Activated CD4-positive, alpha-beta T cell treated with anti-CD3 and anti-CD28 coated beads for 36 hours (primary cell): ENCODE measurements at places on chromosomes 3 and 15. TPM values are rescaled to one million over a fixed set of nuclear protein-coding genes. Genes with fewer than 3 reads are reported as not detected.

GRCh38 chr3:129052675-129053074 lies 7.9 kb upstream of the GP9 start:
- H3K27me3 ChIP-seq = no peaks in the 10 kb centered on the region
- H3K4me1 ChIP-seq = peaks cover 10% of the 10 kb centered on the region
- no peak overlapping the region for H3K4me3 ChIP-seq
- no peak for DNase-seq
- no peaks in the 10 kb centered on the region for H3K36me3 ChIP-seq

The CSPG4 gene
- total RNA-seq = not detected

DNA sequence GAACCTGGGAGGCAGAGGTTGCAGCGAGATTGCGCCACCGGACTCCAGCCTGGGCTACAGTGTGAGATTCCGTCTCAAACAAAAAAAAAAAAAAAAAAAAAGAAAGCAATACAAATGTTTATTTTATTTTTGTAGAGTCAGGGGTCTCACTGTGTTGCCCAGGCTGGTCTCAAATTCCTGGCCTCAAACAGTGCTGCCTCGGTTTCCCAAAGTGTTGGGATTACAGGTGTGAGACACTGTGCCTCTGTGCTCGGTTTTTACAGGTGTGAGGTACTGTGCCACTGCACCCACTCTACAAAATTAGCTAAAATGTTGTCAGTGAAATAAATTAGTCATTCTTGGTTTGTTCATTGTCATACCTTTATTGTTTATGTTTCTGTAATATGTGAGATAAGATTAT lies 5.5 kb downstream of the PIAS1 start:
- H3K36me3 ChIP-seq = peaks cover 2% of the 10 kb centered on the region
- H3K27me3 ChIP-seq = no peaks in the 10 kb centered on the region
- peaks cover 58% of the 10 kb centered on the region for H3K4me1 ChIP-seq

- no peaks in the 10 kb centered on the region for H3K36me3 ChIP-seq
- no peak for DNase-seq
- H3K27ac ChIP-seq = no peak overlapping the region
- no peaks in the 10 kb centered on the region for H3K4me1 ChIP-seq
Measured at GRCh38 chr3:156495816-156496215, 59.1 kb downstream of the SSR3 start.

- no peaks in the 10 kb centered on the region for H3K36me3 ChIP-seq
- peaks cover 6% of the 10 kb centered on the region for H3K4me1 ChIP-seq
- no peak overlapping the region for H3K27ac ChIP-seq
- peaks cover 37% of the 10 kb centered on the region for H3K27me3 ChIP-seq
Measured at GRCh38 chr3:25424614-25425013, 3.4 kb upstream of the RARB start.

GRCh38 chr3:72232777-72233176 lies 447.8 kb upstream of the PROK2 start:
- peaks cover 2% of the 10 kb centered on the region for H3K4me1 ChIP-seq
- no peak overlapping the region for H3K27ac ChIP-seq
- peaks cover 9% of the 10 kb centered on the region for H3K27me3 ChIP-seq
- no peak overlapping the region for H3K4me3 ChIP-seq
- H3K36me3 ChIP-seq = no peaks in the 10 kb centered on the region
- DNase-seq = no peak

GRCh38 chr3:2198776-2199279 lies 100.2 kb downstream of the CNTN4 start:
- no peak for DNase-seq
- H3K36me3 ChIP-seq = no peaks in the 10 kb centered on the region
- H3K27me3 ChIP-seq = no peaks in the 10 kb centered on the region
- H3K4me1 ChIP-seq = no peaks in the 10 kb centered on the region
- no peak overlapping the region for H3K4me3 ChIP-seq
- no peak overlapping the region for H3K27ac ChIP-seq

DNA sequence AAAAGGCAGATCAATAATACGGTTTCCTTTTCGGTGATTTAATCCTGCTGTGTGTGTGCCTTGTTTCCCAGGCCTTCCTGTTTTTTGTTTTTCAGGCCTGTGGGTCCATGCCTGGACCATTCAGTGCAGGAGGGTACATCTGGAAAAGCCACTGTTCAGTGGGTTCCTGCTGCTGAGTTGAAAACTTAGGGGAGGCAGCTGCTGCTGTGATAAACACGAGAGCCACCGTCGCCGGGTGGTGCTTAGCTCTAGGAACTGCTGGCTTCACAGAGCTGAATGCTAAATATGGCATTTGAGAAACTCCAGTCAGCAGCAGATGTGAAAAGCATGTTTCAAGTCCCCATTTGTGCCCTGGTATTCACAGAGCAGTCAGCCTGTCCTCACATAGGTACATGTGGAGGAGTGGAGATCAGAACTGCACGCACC lies 44.0 kb downstream of the SYNM start:
- no peak for DNase-seq
- H3K36me3 ChIP-seq = no peaks in the 10 kb centered on the region
- no peaks in the 10 kb centered on the region for H3K4me1 ChIP-seq
- no peak overlapping the region for H3K27ac ChIP-seq
- no peaks in the 10 kb centered on the region for H3K27me3 ChIP-seq

DNA sequence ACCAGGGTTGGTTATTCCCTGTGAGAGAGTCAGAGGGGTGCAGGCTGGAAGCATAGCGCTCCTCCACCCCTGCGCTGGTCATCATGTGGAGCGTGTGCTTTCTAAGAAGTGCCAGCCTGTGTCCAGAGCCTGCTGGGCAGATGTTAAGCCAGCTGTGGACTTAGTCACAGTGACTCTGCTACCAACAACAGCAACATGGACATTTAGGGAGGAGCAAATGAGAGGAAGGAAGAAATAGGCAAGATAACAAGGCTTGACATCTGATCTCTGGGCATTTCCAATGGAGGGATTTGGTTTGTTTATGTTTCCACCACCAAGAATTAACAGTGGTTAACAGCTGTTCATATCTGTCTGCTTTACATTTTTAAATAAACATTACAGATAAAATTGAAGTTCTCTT lies 36.4 kb upstream of the MYZAP start:
- H3K27ac ChIP-seq = no peak overlapping the region
- H3K27me3 ChIP-seq = no peaks in the 10 kb centered on the region
- no peak for DNase-seq
- H3K36me3 ChIP-seq = no peaks in the 10 kb centered on the region
- no peak overlapping the region for H3K4me3 ChIP-seq

GRCh38 chr15:66840615-66841390 lies 138.8 kb downstream of the SMAD6 start:
- H3K4me3 ChIP-seq = no peak overlapping the region
- no peaks in the 10 kb centered on the region for H3K4me1 ChIP-seq
- no peak overlapping the region for H3K27ac ChIP-seq
- no peak for DNase-seq
- H3K36me3 ChIP-seq = no peaks in the 10 kb centered on the region

DNA sequence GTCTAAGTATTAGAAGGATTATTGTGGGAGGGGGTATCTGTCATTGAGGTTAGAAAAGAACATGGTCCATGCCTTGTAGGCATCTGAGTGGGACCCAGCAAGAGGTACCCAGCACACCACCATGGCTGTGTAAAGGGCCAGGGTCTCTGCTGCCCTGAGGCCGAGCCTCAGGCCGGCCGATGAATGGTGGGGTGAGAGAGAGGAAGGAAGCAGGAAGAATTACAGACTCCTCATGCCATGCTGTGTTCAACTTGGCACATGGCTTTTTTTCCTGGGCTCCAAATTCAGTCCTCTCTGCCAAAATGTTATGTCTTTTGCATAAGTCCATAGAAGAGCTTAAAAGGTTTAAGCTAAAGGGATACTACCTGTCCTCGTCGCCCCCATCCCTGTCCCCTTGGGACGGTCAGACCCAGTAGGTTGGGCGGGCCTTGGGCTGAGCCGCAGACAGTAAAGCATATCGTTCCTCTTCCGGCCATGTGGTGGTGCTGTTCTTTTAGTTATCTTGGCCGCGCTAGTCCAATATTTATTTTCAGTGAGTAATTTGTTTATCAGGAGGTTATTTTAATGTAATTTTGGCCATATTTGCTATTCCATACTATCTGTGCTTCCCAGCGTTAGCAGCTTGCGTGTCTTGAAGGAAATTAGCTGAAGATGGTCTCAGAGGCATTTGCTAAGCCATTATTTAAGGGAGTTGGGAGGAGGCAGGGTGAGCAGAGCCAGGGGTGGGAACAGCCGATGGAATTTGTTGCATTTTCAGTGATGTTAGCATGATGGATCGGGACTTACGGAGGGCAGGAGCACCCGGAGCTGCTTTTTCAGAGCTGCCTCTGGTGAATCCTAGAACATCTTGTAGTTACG lies 152.4 kb downstream of the AGBL1 start:
- H3K4me3 ChIP-seq = no peak overlapping the region
- H3K27ac ChIP-seq = no peak overlapping the region
- no peaks in the 10 kb centered on the region for H3K4me1 ChIP-seq
- peaks cover 33% of the 10 kb centered on the region for H3K27me3 ChIP-seq

- H3K4me1 ChIP-seq = no peaks in the 10 kb centered on the region
- no peak overlapping the region for H3K4me3 ChIP-seq
- no peak for DNase-seq
- H3K27ac ChIP-seq = no peak overlapping the region
- H3K36me3 ChIP-seq = no peaks in the 10 kb centered on the region
Measured at GRCh38 chr15:81633889-81634288, 259.9 kb upstream of the TMC3 start.

- H3K27ac ChIP-seq = no peak overlapping the region
- no peaks in the 10 kb centered on the region for H3K36me3 ChIP-seq
- H3K4me1 ChIP-seq = no peaks in the 10 kb centered on the region
- H3K4me3 ChIP-seq = no peak overlapping the region
- peak; percentile 79 for DNase-seq
- H3K27me3 ChIP-seq = no peaks in the 10 kb centered on the region
Measured at GRCh38 chr3:12706504-12707253, 42.8 kb upstream of the RAF1 start.

The GALNT15 gene
- total RNA-seq = not detected

DNA sequence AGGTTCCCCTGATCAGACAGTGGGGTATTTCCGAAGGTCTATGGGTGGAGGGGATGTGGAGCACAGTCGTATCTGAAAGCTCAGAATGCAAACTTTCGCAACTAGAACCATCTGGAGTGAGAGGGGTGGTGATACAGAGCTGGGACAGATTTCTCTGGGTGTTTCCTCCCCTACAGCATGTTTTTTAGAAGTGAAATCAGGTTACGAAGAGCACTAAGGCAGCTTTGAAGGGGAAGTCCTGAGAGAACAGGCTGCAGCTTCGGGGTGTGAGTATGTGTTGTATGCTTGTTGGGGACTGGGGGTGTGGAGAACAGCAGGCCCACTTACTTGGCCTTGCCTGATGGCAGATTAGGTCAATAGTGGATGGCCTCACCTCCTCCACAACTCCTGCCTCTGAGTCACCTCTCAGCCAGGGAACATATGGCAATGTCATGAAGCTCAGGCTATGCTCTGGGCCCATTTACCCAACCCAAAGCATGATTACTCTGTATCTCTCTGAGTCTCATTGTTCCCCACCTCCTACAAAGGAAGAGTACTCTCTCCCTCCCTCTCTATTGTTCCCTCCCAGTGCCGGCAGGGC lies 107.2 kb upstream of the RASGRP1 start:
- peak overlapping the region; percentile 98 for H3K27ac ChIP-seq
- H3K4me3 ChIP-seq = peak overlapping the region; percentile 60
- H3K4me1 ChIP-seq = peaks cover 75% of the 10 kb centered on the region
- no peaks in the 10 kb centered on the region for H3K36me3 ChIP-seq

The MST1R gene
- total RNA-seq = 0.86 TPM

- peaks cover 6% of the 10 kb centered on the region for H3K36me3 ChIP-seq
- H3K27ac ChIP-seq = no peak overlapping the region
- no peak overlapping the region for H3K4me3 ChIP-seq
- H3K27me3 ChIP-seq = no peaks in the 10 kb centered on the region
- DNase-seq = no peak
Measured at GRCh38 chr15:77235566-77235965, 164.7 kb upstream of the TSPAN3 start.

DNA sequence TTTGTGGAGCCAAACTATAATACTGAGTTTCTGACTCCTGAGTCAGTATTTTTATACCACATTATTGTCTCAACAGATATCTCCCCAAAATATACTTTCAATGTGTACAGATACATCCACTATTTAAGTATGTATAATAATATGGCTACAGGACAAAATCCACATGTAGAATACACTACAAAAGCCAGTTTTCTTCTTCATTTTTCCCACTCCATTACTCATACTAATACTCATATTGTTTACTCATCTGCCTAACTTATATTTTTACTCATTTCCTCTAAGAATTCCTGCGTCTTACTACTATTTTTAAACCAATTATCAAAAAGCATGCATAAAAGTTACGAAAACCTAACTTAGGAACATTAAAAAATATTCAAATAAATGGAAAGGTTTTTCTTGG lies 440.8 kb downstream of the ZNF385D start:
- no peaks in the 10 kb centered on the region for H3K27me3 ChIP-seq
- DNase-seq = no peak
- no peaks in the 10 kb centered on the region for H3K4me1 ChIP-seq
- no peak overlapping the region for H3K4me3 ChIP-seq
- no peak overlapping the region for H3K27ac ChIP-seq
- no peaks in the 10 kb centered on the region for H3K36me3 ChIP-seq

DNA sequence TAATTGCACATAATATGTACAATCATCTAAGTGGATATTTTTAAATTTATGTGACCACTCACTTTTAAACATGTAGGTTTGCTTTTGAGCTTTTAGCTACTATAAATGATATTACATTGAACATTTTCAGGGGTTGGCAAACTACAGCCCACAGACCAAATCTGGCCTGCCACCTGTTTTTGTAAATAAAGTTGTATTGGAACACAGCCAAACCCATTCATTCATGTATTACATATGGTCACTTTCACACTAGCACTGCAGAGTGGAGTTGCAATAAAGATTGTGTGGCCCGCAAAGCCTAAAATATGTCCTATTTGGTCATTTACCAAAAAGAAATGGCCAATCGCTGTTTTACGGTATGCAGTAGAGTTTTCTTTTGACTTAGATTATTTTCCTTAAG lies 21.2 kb downstream of the CMTM7 start:
- H3K27me3 ChIP-seq = no peaks in the 10 kb centered on the region
- H3K4me3 ChIP-seq = no peak overlapping the region
- H3K4me1 ChIP-seq = peaks cover 64% of the 10 kb centered on the region

DNA sequence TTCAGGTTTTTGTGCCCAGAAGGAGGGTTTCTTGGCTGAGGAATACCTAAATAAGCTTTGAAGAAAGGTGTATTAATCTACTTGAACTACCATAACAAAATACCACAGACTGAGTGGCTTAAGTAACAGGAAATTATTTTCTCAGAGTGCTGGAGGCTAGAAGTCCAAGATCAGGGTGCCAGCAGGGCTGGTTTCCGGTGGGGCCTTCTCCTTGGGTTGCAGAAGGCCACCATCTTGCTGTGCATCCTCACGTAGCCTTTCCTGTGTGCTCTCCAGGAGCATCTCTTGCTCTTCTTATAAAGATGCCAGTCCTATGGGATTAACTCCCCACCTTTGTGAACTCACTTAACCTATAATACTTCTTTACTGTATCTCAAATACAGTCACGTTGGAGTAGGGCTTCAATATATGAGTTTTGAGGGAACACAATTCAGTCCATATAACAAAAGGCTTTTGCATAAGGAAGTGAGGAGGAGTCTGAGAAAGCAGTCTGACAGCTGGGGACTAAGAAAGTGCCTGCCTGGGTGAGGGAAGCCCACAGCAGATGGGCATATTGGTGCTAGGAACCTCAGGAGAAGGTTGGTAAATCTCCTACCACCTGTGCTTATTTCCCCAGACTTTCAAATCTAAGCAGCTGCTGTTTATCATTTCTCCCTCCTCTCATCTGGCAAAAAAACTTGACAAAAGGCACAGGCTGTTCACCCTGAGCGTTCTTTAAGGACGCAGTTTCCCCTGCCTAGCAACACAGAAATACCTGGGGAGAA lies 89.6 kb upstream of the CBLB start:
- no peaks in the 10 kb centered on the region for H3K4me1 ChIP-seq
- no peaks in the 10 kb centered on the region for H3K27me3 ChIP-seq
- no peak for DNase-seq
- H3K4me3 ChIP-seq = no peak overlapping the region

GRCh38 chr15:71410347-71410746 lies 295.1 kb downstream of the THSD4 start:
- no peak for DNase-seq
- H3K4me1 ChIP-seq = no peaks in the 10 kb centered on the region
- H3K4me3 ChIP-seq = no peak overlapping the region
- H3K36me3 ChIP-seq = no peaks in the 10 kb centered on the region
- H3K27ac ChIP-seq = no peak overlapping the region
- H3K27me3 ChIP-seq = peaks cover 24% of the 10 kb centered on the region
